ENCODE measurements at places on chromosomes 13 and 19.

DNA sequence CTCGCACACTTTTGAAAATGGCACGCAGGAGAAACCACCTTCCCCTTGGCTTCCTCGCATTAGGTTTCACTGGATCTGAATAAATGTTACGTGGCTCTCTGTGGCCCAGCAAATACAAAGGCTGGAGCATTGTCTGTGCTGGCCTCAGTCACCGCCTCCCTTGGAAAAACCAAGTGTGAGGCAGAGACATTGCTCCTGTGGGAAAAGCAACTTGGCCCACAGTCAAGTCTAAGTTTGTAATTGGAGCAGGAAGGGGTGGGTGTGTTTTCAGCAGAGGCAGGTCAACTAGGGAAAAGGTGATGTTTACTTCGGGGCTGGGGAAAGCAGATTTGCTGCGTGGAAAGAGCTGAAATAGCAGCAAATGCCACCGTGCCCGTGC lies 101.6 kb downstream of the IRS2 start:
- no peak for DNase-seq

- DNase-seq, result peak; percentile 15
Measured at GRCh38 chr19:12090807-12091206, 26.3 kb downstream of the ZNF844 start.

GRCh38 chr19:49933643-49934042 lies 4.3 kb upstream of the NUP62 start:
- DNase-seq, result no peak

DNA sequence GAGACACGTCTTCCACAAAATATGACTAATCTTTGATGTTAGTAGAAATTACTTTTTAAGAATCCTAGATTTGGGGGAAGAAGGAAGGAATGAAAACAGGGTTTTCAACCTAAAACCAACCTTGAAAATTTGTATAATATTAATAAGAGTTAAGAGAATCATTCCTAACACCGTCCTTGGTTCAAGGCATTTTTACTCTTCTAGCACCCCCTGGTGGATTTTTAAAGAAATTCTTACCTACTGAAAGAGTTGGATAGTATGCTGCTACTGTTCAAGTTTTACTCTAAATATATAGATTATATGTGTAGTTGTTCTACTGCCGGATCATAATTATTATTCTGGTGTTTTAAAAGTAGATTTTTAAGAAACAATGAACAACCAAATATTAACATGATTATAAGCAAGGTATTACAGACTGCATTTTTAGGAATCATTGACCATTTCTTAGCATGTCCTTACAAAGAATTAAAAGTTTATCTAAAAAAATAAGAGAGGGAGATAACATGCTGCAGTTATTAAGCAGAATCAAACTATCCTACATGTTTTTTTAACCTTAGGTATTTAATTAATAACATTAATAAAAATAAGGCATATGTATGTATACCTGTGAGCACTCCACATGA lies 7.4 kb upstream of the SLITRK6 start:
- DNase-seq, result no peak

GRCh38 chr19:52664461-52664860 lies 26.3 kb upstream of the ZNF83 start:
- no peak for DNase-seq

DNA sequence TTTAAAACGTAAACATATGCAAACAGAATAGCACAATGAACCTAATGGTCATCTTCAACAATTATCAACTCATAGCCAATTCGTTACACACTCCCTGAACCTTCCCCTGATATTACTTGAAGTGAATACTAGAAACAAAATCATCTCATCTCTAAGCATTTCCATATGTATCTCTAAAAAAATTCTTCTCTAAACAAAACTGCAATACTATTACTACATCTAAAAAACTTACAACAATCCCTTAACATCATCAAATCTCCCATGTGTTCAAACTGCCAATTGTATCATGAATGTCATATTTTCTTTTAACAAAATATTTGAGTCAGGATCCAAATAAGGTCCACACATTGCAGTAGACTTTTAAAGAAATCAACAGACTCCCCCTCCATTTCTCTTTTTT lies 61.4 kb downstream of the FRY start:
- DNase-seq, result no peak

DNA sequence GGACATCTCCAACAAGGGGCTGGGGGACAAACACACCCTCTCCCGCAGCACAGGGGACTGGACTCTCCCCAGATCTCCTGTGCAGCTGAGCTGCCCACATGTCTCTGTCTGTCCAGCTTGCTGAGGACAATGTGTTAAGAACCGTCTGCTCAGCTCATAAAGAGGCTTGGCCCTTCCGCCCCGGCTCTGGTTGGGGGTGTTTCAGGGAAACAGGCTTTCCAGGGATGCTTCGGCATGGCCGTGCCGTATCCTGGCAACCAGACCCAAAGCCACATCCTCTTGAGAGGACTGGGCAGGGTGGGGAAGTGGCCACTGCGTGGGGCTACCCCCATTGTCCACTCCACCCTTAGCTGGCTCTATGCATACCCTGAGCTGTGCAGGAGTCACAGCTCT lies 41.1 kb upstream of the CHST8 start:
- DNase-seq, result no peak

DNA sequence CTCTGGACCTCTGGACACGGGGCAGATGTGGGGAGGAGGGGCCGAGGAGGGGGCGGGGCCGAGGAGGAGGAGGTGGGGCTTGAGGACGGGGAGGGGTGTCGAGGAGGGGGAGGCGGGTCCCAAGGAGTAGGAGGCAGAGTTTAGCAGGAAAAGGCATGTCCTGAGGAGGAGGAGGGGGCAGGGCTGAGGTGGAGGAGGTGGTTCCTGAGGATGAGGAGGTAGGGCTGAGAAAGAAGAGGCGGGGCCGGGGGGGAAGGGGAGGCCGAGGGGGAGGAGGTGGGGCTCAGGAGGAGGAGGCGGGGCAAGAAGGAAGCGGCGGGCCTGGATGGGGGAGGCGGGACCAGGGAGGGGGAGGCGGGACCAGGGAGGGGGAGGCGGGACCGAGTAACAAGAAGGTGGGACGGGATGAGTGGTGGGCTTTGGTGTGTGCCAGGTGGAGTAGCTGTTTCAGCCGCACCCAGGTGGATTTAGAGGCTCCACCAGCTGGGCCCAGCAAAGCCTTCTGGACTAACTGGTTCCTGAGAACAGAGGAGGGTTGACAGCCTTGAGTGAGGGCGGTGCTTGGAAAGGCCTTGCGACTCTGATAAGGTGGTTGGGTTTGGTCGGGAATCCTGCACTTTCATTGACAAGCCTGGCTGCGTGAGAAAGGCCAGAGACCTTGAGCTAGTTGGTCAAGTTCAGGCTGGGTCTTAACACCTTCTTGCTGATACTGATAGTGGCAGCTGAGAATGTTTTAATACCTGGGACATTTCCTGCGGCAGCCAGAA lies 7.7 kb downstream of the TECR start:
- DNase-seq, result no peak

DNA sequence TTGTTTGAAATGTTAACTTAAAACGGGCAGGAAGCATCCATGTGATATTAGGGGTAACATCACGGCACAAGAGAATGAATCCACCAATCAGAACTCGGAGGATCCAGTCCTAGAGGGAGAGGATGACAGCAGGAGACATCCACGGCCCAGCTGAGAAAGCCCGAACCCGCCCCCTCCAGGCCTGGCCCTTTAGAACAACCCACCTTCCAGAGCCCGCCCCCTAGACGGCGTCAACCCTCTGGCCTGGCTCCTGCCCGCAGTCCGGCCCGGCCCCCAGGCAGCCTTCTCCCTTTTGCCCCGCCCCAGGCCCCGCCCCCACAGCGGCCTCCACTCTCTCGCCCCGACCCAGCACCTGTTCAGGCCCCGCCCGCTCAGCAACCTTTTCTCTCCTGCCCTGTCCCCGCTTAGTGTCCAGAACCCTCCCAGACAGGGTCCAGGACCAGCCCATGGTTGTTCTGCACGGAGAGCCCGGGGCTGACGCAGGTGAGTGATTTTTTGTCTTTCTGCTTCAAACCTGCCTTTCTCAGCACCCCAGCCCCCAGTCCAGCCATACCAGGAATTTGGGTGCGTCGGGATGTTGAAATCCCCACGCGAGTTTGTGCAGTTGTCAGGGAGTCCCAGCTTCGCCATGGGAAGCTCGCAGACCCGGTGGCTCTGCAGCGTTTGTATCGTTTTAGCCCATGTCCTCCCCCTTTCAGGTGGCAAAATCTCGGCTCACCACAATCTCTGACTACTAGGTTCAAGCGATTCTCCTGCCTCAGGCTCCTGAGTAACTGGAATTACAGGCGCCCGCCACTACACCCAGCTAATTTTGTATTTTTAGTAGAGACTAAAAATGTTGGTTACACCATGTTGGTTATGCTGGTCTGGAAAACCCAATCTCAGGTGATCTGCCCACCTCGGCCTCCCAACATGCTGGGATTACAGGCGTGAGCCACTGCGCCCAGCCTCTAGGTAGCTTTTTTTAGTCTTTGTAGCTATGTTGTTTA lies 16.1 kb downstream of the ZNF816 start:
- DNase-seq, result no peak

- peak; percentile 21 for DNase-seq
Measured at GRCh38 chr13:24161010-24161775, 673 bp downstream of the SPATA13 start.

DNA sequence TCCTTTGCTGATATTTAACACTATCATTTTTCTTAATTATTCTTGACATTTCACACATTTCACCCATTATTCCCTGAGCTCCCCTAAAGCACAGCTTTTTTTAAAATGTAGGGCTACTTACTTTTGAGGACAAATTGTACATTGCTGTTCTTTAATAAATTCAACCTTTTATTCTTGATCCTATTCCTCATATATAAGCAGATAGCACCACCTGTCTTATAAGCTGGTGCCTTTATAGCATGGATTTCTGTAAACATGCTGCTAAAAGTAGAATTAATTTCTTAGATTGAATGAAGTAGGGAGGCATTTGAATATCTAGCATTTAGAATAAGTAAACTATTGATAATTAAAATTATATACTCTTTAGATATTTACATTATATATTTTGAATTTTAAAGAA lies 603.4 kb upstream of the PCDH9 start:
- DNase-seq, result no peak

GRCh38 chr13:99269627-99270241 lies 11.6 kb upstream of the GPR18 start:
- no peak for DNase-seq

GRCh38 chr13:22076658-22077057 lies 405.8 kb downstream of the FGF9 start:
- no peak for DNase-seq

DNA sequence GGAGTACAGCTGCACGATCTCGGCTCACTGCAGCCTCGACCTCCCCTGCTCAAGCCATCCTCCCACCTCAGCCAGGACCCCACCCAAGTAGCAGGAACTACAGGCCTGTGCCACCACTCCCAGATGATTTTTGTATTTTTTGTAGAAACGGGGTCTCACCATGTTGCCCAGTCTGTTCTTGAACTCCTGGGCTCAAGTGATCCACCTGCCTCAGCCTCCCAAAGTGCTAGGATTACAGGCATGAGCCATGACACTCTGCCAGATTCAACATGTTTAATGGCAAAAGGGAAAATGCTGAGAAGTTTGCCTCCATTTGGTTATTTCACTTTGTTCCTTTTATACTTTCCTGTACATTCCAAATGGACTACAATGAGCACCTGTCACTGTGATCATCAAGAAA lies 65.8 kb downstream of the ZIC5 start:
- no peak for DNase-seq

- DNase-seq, result peak; percentile 82
Measured at GRCh38 chr19:17847538-17848366, at the start of gene JAK3. TSS of gene JAK3 (minus strand) at chr19:17847982. CDS start at chr19:17844417, 3,565 bp downstream.

DNA sequence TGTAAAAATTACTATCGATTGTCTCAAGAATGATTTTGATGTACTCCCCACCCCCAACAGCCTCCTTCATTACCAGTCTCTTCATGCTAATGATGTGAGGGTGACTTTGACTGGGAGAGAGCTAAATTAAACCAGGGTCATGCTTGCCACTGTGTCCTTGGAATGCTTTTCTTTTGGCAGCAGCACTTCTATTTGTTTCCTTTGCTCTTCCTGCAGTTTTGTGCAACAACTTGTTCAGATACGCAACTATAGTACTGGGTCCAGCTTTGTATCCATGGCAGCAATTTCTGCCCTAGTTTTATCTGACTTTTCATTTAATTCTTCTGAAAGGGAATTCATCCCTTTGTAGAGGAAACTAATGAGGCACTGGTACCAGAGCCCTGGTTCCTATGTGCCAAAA lies 2792.1 kb downstream of the PCDH9 start:
- DNase-seq, result no peak

DNA sequence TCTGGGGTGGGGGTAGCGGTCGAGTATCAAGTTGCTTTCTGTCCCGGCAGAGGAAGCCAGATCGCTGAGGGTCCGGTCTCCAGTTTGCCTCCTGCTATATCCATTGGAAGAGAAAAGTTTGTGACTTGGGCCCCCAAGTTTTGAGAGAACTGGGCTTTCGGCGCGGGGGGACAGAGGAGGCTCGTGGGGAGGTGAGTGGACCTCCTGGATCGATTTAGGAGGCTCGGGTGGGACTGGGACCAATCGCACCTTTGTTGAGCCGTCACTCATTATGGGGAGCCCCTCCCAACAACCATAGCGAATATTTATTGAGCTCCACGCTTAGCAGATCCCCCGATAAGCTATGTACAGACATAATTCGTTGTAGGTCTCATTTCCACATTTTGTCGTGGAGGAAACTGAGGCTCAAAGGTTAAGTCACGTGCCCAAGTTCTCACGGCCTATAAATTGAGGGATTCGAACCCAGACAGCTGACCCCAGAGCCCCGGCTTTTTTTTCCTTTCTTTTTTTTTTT lies 909 bp downstream of the RFXANK start:
- no peak for DNase-seq

- DNase-seq, result no peak
Measured at GRCh38 chr13:29125934-29126424, 305.8 kb downstream of the MTUS2 start.

GRCh38 chr19:5877882-5878281 lies 7.5 kb upstream of the FUT5 start:
- no peak for DNase-seq

- DNase-seq, result no peak
Measured at GRCh38 chr13:44583137-44583536, 7.0 kb upstream of the TSC22D1 start.

GRCh38 chr19:49554701-49555181 lies 25.6 kb downstream of the NOSIP start:
- no peak for DNase-seq

- no peak for DNase-seq
Measured at GRCh38 chr13:91408971-91409370, 10.6 kb downstream of the GPC5 start.

All from stimulated activated CD8-positive, alpha-beta memory T cell treated with anti-CD3 and anti-CD28 coated beads, Interleukin-4, amount 100 ng/mL, for 4 hours (primary cell).